ENCODE measurements at places on chromosomes 5 and 9.

DNA sequence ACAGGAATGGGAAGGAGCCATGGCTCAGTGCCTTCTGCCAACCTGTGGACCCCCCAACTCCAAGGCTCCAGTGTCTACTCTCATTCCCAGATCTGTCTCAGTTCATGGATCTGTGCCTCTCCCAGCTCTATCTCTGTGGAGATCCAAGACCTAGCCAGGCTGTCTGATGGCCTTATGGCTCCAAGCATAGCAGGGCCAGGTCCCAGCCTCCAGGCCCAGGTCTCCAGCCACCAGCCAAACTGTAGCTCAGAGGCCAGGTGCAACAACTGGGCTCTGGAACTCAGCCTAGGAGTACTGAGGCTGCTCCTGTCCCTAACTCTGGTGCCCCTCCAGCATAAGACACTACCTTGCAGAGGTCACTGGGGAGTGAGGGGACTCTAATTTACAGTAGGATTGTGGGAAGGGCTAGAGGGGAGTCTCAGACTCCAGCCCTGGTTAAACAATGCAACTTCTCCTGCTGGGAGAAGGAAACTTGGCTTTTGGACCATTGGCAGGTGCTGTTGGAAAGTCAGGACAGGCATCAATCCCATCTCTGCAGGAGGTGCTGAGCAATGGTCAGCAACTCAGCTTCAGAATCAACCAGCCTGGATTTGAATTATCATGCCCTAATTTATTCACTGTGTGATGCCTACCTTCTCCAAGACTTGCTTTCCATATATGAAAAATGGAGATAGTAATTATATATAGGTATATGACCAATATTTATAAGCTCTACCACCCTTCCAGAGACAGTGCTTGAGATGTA lies 63.0 kb downstream of the PCDH1 start:
- DNase-seq: no peak

DNA sequence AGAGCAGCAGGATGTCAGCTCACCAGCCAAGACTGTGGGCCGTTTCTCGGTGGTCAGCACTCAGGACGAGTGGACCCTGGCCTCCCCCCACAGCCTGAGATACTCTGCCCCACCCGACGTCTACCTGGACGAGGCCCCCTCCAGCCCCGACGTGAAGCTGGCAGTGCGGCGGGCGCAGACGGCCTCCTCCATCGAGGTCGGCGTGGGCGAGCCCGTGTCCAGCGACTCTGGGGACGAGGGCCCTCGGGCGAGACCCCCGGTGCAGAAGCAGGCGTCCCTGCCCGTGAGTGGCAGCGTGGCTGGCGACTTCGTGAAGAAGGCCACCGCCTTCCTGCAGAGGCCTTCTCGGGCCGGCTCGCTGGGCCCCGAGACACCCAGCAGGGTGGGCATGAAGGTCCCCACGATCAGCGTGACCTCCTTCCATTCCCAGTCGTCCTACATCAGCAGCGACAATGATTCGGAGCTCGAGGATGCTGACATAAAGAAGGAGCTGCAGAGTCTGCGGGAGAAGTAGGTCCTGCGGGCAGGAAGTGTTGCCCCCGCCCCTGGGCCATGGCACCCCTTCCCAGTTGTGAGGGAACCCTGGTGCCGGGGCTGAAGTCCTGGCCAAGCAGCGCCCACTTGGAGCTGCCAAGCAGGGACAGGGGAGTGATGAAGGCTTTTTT lies 108.9 kb downstream of the WNK2 start:
- DNase-seq: no peak

GRCh38 chr9:120875195-120875565 lies 1.8 kb downstream of the PHF19 start:
- DNase-seq: no peak

GRCh38 chr5:35213608-35214007 lies 16.7 kb downstream of the PRLR start:
- DNase-seq: no peak

DNA sequence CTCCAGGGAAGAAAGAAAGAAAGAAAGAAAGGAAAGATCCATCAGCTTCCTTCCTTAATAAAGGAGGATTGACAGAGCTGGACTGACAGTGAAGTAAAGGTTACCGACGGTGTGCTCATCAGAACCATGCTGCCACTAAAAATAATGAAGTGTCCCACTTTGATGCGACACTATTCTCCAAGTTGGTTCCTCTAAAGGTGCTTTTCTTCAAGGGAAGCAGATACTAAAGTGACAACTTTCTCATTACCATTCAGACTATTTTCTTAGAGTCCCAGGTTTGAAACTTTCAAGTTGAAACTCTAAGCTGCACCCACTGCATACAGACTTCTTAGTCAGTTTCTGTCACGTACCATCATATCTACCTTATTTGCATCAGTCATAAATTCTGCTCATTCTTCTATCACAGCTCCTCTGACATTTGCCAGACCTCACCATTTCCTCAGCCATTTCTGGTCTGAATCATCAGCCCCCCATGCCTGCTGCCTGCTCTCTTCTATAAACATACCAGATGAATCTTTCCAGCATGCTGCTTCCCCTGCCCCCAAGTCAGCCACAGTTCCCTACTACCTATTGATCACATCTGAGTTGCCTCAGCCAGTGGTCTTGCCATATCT lies 177.6 kb downstream of the DEPDC1B start:
- DNase-seq: no peak

- DNase-seq: no peak
Measured at GRCh38 chr5:580436-580835, 31.7 kb upstream of the CEP72 start.

DNA sequence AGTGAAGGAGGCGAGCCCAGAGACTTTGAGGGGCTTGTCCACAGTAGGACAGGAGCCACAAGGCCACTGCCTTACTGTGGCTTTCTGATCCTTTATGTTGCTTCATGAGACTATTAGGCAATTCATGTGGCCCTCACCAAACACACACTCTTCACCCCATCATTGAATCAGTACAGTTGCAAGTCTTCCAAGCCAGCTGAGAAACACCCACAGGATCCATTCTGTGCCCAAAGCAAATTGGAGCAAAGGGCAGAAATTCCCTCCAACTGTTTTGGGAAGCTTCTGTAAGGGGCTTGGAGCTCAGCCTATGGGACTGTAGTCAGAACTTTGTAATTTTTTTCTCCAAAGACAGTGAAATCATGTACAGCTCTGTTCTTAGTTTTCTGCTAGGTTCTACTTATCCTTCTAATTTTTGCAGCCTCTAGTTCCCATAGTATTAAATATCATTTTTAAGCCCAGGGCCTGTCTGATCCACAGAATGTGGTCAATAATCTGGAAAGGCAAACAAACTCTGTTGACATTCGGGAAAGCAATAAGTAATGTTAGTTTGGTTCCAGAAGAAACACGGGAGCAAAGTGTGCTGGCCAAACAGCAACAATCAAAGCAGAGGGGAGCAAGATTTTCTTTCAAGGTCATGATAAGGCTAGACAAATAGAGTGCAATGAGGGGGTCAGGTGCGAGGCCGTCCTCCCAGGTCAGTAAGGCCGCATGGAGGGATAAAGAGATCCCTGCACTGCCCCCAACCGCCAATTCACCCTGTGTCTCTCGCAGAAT lies 47.0 kb downstream of the UBE2QL1 start:
- no peak for DNase-seq

- DNase-seq: no peak
Measured at GRCh38 chr5:71658916-71659662, 60.0 kb upstream of the CARTPT start.
